ENCODE measurements at places on chromosomes 7 and 10. TPM values are rescaled to one million over a fixed set of nuclear protein-coding genes. Genes with fewer than 3 reads are reported as not detected.

DNA sequence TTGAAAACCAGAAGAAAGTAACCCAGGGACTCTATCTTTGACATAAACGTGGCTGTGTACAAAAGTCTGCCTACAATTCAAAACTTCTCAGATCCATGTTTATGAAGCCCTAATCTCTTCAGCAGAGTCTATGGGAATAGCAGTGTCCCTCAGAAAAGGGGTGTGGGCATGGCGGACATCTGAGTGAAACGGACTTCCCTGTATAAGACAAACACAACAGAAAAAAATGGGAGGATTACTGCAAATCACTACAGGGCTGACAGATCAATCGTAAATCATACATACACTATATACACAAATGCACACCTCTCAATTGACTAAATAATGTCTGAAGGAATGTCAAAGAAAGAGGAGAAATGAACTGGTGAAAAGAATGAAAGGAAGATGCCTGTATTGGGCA is 114.0 kb downstream of the ATE1 start:
- DNase-seq: no peak

DNA sequence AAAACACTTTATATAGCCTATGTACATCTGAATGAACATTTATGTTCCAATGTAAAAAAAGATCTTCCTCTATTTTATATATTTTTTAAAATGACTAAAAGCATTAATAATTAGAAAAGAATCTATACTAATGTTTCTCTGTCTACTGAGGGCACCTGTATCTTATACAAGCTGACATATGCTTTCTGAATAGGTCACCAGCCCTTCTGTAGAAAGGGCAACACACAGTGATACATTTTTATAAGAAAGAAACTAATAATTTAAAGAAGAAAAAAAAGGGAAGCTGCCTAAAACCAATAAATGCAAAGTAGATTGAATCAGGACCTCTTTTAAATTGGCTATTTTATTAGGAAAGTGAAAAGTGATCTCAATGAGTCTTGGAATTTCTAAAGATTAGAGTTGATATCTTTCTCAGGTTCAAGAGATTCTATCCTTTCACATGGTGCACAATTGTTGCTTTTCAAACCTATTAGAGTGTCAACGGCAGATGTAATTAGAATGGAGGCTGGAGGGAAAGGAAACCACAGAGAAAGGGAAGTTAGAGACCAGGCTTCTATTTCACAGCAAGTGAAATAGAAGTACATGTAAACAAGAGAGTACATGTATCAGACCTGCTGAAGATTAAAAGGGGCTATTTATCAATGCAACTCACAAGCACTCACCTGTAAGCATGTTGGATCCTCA is 6.3 kb downstream of the MTPN start:
- DNase-seq: no peak

- DNase-seq: no peak
These were observed 86.9 kb downstream of the MPP7 start for GRCh38 chr10:28215930-28216329.

The STN1 gene
- polyA plus RNA-seq: 16.5 TPM

The ANXA8 gene
- polyA plus RNA-seq: not detected

The CYP2E1 gene
- polyA plus RNA-seq: 0.80 TPM

The GATA3 gene
- polyA plus RNA-seq: 1.2 TPM

Measured in heart right ventricle (tissue), 16 donors.